Stimulated activated CD4-positive, alpha-beta T cell treated with anti-CD3 and anti-CD28 coated beads, TNF-alpha, amount 100 ng/mL, for 48 hours (primary cell): ENCODE measurements at places on chromosomes 7 and 10.

GRCh38 chr10:88765816-88766215 lies 6.0 kb downstream of the LIPN start:
- DNase-seq = no peak

- no peak for DNase-seq
These were observed 23.1 kb downstream of the DNAJB9 start for GRCh38 chr7:108592646-108593201.

- no peak for DNase-seq
These were observed 663.8 kb downstream of the GRID1 start for GRCh38 chr10:85702768-85703167.

- no peak for DNase-seq
These were observed 1609.1 kb downstream of the REEP3 start for GRCh38 chr10:65130162-65130758.

DNA sequence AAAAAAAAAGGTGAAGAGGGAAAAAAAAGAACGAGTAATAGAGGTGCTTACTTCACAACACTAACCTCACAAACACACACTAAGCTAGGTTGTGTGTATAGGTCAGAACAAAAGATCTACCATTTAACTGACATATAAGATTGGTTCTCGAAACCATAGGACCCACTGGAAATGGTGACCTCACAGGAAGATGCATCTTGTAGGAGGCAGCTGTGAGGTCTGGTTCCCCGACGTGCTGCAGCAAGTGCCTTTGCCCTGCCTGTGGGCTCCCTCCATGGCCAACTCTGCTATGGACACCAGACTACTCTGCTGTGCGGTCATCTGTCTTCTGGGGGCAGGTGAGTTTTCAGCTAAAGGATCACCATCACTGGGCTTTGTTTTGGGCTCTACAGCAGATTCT lies 133.8 kb upstream of the PRSS1 start:
- DNase-seq = no peak

DNA sequence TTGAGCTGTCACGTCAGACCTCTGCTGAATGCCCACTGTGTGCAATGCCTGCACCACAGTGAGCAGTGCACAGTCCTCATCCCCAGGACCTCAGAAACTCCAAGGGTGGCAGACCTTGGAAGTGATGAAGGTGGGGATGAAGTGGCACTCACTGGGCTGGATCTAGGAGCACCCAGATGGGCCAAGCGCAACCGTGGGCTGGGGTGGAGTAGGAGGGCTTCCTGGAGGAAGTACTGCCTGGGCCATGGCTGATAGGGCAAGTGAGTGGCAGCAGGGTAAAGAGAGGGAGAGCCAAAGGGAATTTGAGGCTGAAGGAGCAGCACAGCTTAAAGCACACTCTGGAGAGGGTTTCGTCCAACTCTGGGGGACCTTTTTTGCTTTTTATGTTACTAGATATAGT lies 52.3 kb downstream of the RBM20 start:
- no peak for DNase-seq

- no peak for DNase-seq
These were observed 38.3 kb upstream of the VCL start for GRCh38 chr10:73959484-73960243.

DNA sequence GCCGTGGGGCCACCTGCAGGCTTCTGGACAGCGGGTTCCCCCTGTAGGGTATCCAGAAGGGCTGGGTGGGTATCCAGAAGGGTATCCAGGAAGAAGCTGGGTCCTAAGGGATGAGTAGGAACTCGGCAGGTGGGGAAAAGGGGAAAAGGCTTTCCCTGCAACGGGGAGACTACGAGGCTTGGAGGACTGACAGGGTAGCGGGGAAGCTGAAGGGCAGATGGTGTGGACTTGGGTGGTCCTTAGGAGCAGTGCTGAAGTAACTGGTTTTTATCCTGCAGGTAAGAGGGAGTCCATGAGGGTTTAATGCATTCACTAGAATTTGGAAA lies 525 bp downstream of the UBE2D4 start:
- no peak for DNase-seq

DNA sequence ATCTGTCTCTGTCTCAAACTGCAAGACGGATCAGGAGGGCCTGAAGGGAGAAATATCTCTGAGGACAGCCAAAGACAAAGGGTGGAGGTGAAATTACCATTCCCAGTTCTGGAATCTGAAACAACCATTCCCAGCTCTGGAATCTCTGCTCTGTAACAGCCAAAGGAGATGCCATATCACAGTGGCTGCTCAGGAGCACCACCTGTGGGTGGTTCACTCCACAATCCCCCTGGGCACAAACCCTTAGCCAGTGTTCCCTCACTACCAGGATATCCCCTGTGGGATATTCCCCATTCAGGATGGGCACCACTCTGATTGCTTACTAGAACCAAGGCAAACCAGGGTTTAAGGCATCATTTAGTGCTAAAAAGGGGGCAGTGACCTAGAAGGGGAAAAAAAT lies 199.0 kb downstream of the HTR7 start:
- DNase-seq = no peak

DNA sequence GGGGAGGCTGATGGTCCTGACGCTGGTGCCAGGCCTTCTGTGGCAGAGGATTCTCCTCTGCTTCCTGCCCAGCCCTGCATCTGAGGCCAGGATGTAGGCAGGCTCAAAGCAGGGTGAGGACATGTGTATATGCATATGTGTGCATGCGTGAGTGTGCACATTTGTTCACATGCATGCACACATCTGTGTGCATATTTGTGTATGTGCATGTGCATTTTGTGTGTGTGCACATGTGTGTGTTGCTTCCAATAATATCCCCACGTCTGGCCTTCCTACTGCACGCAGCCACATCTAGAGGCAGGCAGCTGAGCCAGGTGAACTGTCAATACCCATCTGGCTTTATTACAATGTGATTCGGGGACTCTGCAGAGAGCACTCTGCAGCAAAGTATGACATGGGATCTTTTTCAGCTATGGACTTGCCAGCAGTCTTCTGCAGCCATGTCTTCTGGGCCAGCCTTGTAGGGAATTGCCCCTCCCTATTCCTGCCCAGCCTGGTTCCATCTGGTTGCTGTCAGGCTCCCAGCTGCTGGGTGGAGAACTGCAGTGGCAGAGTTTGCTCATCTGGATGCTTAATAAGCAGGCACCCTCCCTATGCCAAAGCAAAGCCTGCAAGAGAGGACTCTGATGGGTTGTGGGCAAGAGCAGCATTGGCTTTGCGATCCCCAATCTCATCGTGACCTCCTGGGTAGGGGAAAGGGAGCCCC lies 140.7 kb downstream of the PFKFB3 start:
- no peak for DNase-seq

- no peak for DNase-seq
These were observed 1331.6 kb upstream of the SORCS1 start for GRCh38 chr10:108496106-108496505.

DNA sequence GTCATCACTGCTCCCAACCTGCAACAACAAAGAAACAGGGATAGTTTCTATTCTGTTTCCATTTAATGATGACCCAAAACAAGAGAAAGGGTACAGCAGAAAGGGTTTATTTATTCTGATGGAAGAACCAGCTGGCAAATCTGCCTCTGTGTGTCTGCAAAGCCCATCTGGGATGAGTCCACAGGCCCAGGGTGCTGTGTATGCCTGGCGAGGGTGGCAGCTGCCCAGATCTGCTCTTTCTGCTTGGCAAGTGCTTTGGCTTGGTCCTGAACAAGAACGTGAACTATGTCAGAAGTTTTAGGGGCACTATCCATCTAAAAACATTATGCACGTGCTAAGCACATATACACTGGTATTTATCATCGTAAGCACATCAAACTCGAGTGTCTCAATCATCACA lies 333.8 kb downstream of the CXCL12 start:
- DNase-seq = no peak

GRCh38 chr7:104767113-104767512 lies 246.9 kb upstream of the KMT2E start:
- no peak for DNase-seq

DNA sequence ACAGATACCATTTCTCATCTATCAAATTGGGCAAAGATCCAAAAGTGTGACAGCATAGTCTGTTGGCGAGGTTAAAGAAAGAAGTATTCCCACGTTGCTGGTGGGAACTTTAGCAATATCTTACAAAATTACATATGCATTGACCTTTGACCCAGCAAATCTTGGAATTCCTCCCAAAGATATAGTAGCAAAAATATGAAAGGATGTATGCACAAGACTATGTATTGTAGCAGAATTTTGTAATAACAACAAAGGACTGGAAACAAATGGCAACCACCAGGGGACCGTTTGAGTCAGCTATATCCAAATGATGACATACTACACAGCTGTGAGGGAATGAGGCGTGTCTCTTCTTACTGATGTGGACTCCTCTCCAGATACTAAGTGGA lies 50.2 kb downstream of the KCNH2 start:
- no peak for DNase-seq

DNA sequence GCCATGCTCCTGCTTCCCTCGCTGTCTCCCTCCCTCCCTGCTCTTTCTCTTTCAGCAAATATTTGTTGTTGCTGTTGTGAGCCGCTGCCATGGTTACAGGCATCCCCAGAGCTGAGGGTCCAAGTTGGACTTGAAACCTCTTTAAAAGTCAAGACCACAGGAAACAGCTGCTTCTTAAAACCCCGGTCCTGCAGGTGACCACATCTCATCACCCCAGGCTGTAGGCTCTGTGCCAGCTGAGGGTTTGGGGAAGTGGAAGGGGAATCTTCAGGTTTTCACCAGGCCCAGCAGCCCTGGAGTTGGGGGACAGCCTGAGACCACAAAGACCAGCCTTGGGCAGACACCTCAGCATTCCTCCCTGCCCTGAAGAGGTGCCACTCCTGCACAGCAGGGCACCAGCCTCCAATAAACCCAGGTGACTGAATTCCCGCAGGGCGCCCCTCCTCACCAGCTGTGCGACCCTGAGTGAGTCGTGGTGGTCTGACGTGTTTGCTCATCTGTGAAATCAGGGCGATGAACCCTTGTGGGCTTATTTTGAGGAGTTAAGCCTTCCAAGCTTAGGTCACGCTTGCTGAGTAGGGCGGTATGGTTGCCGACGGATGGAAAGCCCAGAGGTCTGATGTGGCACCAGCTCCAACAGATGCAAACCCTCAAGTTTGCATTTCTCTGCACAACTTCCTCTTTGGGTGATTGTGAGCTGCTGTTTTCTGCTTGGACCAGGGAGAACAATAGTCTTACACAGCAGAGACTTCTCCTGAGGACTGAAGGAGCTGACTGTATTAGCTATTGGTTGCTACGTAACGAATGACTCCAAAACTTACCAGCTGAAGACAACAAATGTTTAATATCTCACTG lies 24.8 kb downstream of the NPTX2 start:
- DNase-seq = no peak

- DNase-seq = no peak
These were observed 22.9 kb upstream of the PRKAR2B start for GRCh38 chr7:107021600-107021999.

DNA sequence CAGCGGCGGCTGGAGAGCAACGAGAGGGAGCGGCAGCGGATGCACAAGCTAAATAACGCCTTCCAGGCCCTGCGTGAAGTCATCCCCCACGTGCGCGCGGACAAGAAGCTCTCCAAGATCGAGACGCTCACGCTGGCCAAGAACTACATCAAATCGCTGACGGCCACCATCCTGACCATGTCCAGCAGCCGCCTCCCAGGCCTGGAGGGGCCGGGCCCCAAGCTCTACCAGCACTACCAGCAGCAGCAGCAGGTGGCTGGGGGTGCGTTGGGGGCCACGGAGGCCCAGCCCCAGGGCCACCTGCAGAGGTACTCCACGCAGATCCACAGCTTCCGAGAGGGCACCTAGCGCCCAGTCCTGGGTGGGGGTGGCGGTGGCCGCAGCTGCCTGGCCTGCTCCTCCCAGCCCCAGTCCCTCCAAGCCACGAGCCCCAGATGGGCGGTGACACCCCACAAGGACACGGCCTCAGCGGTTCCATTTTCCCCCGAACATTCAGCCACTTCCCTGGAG lies 1.3 kb downstream of the BHLHA15 start:
- no peak for DNase-seq

GRCh38 chr10:131804551-131805295 lies 96.1 kb upstream of the PPP2R2D start:
- DNase-seq = no peak

- DNase-seq = no peak
These were observed 126.9 kb downstream of the TACC2 start for GRCh38 chr10:122115874-122116273.

- no peak for DNase-seq
These were observed 246.3 kb downstream of the CDK14 start for GRCh38 chr7:90842430-90842788.

DNA sequence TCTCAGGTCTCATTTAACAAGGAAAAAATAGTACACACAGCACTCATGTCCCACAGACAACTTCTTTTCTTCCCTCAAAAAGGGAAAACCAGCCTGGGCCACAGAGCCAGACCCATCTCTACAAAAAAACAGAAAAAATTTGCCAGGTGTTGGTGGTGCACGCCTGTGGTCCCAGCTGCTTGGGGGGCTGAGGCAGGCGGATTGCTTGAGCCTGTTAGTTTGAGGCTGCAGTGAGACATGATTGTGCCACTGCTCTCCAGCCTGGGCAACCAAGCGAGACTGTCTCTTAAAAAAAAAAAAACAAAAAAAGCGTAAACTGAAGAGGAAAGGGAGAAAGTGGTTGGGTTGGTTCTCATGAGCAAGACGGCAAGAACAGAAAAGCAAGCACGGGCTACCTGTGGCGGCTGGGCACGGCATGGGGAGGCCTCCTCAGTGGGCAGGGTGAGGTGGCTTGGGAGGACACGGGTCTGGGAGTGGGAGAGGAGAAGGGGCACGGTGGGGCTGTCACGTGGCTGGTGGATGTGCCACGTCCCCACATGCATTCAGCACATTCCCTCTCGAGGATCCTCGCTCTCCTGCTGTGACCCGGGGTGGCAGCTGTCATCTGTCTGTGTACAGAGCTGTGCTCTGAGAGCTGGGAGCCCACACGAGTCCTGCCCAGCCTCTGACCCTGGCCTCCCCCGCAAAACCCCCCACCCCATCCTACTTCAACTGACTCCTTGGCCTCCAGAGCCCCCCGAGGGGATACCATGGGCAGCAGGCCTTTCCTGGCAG lies 219.7 kb downstream of the MLLT10 start:
- no peak for DNase-seq

DNA sequence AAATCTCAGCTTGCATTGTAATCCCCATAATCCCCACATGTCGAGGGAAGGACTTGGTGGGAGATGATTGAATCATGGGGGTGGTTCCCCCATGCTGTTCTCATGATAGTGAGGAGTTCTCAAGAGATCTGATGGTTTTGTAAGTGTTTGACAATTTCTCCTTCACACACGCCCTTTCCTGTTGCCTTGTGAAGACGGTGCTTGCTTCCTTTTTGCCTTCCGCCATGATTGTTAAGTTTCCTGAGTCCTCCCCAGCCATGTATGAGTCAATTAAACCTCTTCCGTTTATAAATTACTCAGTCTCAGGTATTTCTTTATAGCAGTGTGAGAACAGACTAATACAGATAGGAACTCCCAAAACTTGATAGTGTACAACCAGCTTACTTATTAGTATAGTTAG lies 98.6 kb downstream of the CREM start:
- no peak for DNase-seq

- DNase-seq = peak; percentile 7
These were observed 822 bp downstream of the SAMD9L start for GRCh38 chr7:93147363-93147762.

- DNase-seq = no peak
These were observed 25.0 kb upstream of the TMEM229A start for GRCh38 chr7:124057872-124058271.

- no peak for DNase-seq
These were observed 680.7 kb downstream of the REEP3 start for GRCh38 chr10:64201936-64202335.

GRCh38 chr7:6221340-6222319 lies 50.8 kb downstream of the CYTH3 start:
- DNase-seq = peak; percentile 30

- DNase-seq = no peak
These were observed 128.9 kb downstream of the MTPAP start for GRCh38 chr10:30219971-30220751.
